ENCODE measurements at places on chromosomes 16 and 17. TPM values are rescaled to one million over a fixed set of nuclear protein-coding genes. Genes with fewer than 3 reads are reported as not detected.

- no peaks in the 10 kb centered on the region for H3K4me1 ChIP-seq
- H3K36me3 ChIP-seq = no peaks in the 10 kb centered on the region
- H3K4me3 ChIP-seq = no peak overlapping the region
- DNase-seq = no peak
These were observed 31.6 kb downstream of the TEKT3 start for GRCh38 chr17:15309793-15310192.

DNA sequence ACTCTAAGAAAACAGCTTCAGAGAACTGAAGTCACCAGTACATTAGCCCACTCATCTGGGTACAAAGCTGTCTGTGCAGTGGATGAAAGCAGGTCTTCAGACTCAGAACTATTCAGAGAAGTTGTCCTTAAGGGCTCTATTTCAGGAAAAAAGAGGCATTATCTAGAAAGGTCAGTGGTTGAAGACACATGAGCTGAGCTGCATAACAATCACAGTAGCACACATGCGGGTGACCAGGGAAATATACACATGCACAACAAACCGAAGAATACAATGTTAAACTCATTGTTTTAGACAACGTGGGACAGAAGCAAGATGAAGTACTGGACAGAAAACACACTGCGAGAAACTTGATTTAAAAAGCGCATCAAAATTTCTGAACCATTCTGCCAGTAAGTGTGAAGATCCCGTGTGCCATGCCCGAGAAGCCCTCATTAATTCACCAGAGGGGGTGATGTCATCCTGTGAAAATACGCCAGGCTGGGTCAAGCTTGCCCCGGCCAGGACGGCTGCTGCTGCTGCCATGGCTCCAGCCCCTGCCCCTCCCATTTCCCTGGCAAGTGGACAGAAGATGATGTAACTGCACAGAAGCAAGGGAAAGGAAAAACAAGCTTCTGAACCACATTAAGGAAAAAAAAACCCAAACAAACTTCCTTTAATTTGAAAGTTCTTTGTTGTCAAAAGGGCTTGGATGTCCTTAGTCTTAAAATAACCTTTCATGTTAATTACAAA, 10.1 kb downstream of the DYNC1LI2 start:
- H3K4me3 ChIP-seq = no peak overlapping the region
- no peaks in the 10 kb centered on the region for H3K27me3 ChIP-seq
- no peak for DNase-seq

KRT222 gene
- total RNA-seq = 0.39 TPM

DNA sequence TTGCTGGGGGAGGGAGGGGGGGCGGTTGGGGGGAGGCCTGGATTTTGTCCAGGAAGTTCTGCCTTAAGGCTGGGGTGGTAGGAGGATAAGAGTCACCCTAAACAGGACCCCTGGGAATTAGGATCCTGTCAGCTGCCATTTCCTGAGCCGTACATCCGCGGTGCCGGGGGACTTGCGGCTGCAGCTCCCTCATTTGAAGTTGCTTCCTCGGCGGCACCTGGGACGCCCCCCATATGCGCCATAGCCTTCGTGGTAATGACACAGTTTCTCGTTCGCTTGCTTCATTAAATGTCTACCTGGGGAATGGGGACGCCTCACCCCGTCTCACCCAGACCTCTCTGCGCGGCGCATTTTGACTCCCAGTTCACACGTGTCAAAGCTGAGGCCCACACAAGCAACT, 55.1 kb upstream of the PABPN1L start:
- H3K4me1 ChIP-seq = peaks cover 14% of the 10 kb centered on the region
- no peak overlapping the region for H3K4me3 ChIP-seq
- no peak for DNase-seq
- no peak overlapping the region for H3K27ac ChIP-seq
- H3K36me3 ChIP-seq = no peaks in the 10 kb centered on the region

- DNase-seq = no peak
- no peaks in the 10 kb centered on the region for H3K36me3 ChIP-seq
- no peaks in the 10 kb centered on the region for H3K27me3 ChIP-seq
- no peaks in the 10 kb centered on the region for H3K4me1 ChIP-seq
These were observed 31.9 kb downstream of the POLR2A start for GRCh38 chr17:7515911-7516610.

DNA sequence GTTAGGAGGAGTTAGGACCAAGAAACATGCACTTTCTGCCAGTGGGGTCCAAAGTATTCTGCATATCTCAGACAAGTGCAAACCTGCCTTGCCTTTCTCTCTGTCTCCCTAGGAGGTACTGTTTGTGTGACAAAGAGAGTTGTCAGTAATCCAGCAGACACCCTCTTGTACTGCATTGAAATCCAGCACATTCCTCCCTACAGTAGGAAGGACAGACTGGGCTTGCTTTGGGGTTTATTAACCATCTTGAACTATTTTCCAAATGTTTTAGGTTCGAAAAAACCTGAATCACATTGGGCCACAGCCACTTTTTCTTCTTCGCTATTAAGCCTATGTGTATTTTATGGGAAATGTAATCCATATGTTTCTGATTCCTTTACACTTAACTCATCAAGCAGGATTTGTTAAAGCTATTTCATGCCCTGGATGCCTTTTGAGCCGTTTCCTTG, 204.2 kb upstream of the KCNJ16 start:
- H3K4me3 ChIP-seq = no peak overlapping the region
- DNase-seq = peak; percentile 62
- H3K36me3 ChIP-seq = no peaks in the 10 kb centered on the region
- no peaks in the 10 kb centered on the region for H3K27me3 ChIP-seq

DNA sequence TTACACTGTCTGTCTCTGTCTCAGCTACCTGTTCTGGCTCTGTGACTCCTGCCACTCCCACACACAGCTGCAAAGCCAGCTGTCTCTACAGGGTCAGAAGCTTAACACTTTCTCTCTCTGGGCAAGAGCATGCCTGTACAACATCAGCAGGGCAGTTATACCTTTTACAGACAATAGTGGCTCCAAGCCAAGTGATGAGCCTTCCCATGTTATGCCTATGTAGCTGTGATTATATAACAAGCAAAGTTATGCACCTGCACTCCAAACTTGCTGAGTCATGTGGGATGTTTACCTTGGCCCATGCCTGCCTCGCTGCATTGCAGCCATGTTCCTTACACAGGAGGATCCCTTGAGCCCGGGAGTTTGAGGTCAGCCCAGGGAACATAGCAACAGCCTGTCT, 31.8 kb upstream of the APPBP2 start:
- no peak overlapping the region for H3K27ac ChIP-seq
- H3K36me3 ChIP-seq = no peaks in the 10 kb centered on the region
- no peaks in the 10 kb centered on the region for H3K4me1 ChIP-seq
- no peak for DNase-seq
- no peaks in the 10 kb centered on the region for H3K27me3 ChIP-seq

CA10 gene
- 0.65 TPM for total RNA-seq

DNA sequence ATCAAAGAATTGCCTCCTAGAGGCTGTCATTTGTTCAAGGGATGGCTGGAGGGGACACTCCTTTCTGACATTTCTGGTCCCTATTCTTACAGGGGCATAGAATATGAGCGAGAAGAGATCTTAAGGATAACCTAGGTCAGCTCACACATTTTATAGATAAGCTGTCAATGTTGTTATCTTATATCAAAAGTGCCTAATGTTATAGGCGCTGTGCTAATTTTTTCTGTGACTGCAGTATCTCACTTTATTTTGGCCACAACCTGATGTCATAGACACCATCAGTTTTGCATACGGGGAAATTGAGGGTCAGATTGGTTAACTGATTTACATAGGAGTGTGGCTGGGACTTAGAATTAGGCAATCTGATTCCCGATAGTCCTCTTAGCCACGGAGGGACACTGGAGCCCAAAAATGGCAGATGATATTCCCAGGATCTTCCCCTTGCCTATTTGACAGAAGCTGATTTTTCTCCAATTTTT, 1.2 kb downstream of the CPD start:
- H3K4me1 ChIP-seq = peaks cover 60% of the 10 kb centered on the region
- peak; percentile 25 for DNase-seq
- no peak overlapping the region for H3K27ac ChIP-seq
- no peaks in the 10 kb centered on the region for H3K36me3 ChIP-seq
- peak overlapping the region; percentile 86 for H3K4me3 ChIP-seq
- H3K27me3 ChIP-seq = peaks cover 29% of the 10 kb centered on the region

DNA sequence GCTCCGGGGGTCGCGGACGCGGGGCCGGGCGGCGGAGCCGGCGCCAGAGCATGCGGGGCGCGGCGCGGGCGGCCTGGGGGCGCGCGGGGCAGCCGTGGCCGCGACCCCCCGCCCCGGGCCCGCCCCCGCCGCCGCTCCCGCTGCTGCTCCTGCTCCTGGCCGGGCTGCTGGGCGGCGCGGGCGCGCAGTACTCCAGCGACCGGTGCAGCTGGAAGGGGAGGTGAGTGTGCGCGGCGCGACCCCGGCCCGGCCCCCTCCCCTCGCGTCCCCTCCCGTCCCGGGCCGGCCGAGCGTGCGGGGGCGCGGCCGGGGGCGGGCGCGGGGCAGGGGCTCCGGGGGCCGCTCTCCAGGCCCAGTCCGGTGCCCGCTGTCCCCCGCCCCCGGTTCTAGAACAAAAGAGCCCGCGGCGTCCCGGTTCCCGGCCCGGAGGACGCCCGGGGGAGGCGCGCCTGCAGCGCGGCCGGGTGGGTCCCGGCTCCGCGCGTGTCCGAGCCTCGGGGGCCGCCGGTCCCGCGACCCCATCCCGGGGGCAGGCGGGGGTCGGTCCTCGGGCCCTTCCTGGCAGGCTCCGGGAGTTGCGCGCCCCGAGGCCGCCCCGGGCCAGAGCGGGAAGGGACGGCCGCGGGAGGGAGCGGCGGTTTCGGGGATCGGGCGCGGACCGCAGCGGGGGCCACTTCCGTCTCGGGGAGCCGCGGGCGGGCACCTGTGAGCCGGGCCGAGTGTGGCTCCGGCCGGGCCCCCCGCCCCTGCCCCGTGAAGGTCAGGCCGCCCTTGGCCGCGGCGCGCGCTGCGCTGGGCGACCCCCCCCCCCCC, 563 bp downstream of the METRNL start:
- no peak overlapping the region for H3K27ac ChIP-seq
- peak; percentile 66 for DNase-seq
- no peaks in the 10 kb centered on the region for H3K36me3 ChIP-seq
- peak overlapping the region; percentile 67 for H3K4me3 ChIP-seq

- H3K4me3 ChIP-seq = peak within 1 kb of the TSS; percentile 92
- peak; percentile 96 for DNase-seq
- peak within 1 kb of the TSS; percentile 85 for H3K27ac ChIP-seq
- H3K36me3 ChIP-seq = no peaks in the 10 kb centered on the region
These were observed at the start of the genes INCA1 and KIF1C for GRCh38 chr17:4997302-4998026. TSS of gene INCA1 (minus strand) at chr17:4997522. CDS start at chr17:4994437, 3,085 bp downstream. TSS of gene KIF1C (plus strand) at chr17:4997950. CDS start at chr17:5000247, 2,297 bp downstream.

DNA sequence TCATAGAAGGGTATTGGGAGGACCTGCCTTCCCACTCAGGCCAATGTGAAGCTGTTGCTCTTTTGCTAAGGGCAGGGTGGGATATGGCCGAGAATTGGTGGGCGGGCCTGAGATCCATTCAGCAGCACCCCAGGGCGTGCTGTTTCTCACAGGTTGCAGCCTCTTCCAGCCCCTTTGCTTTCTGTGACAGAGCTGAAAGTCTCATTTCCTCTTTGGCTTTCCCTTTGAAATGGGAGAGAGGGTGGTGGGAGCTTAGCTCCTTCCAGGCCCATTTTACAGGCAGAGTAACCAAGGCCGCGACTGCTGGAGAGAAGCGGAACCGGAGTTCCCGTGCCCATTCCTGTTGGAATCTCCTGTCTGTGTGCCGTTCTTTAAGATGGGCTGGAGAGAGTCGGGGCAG, 183.0 kb downstream of the RAB11FIP4 start:
- no peaks in the 10 kb centered on the region for H3K27me3 ChIP-seq
- no peaks in the 10 kb centered on the region for H3K4me1 ChIP-seq

- H3K27ac ChIP-seq = no peak overlapping the region
- H3K36me3 ChIP-seq = no peaks in the 10 kb centered on the region
- no peak overlapping the region for H3K4me3 ChIP-seq
- no peaks in the 10 kb centered on the region for H3K27me3 ChIP-seq
- H3K4me1 ChIP-seq = peaks cover 9% of the 10 kb centered on the region
These were observed 7.7 kb upstream of the NPIPB2 start for GRCh38 chr16:11949527-11949926.

DNA sequence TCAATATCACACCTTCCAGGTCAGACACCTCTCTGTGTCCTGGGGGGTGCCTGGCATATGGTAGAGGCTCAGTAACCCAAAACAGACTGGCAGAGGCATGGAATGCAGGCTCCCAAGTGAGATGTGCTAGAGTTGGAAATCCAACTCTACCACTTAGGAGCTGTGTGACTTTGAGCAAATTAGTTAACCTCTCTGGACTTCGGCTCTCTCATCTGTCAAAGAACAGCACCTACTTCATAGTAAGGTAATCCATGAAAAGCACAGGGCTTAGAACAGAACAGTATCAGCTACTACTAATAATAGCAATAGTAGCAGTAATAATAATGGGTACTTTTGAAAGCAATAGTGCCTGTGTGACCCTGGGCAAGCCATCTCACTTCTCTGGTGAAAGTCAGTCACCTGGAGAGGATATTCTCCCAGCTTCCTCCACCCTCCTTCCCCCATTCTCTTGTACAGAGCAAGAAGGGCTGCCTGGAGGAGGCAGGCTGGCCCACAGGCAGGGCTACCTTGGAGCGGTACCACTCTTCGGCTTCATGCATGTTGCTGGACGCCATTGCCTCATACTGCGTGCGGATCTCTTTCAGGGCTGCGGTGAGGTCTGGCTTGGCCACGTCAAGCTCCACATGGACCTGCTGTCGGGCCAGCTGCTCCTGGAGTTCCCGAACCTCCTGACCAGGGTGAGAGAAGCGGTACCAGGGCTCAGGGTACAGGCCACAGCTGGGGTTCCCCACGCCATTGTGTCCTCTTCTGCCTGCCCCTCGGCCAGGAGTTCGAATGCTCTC, 2.3 kb downstream of the GFAP start:
- H3K27me3 ChIP-seq = peaks cover 45% of the 10 kb centered on the region
- no peaks in the 10 kb centered on the region for H3K36me3 ChIP-seq

DNA sequence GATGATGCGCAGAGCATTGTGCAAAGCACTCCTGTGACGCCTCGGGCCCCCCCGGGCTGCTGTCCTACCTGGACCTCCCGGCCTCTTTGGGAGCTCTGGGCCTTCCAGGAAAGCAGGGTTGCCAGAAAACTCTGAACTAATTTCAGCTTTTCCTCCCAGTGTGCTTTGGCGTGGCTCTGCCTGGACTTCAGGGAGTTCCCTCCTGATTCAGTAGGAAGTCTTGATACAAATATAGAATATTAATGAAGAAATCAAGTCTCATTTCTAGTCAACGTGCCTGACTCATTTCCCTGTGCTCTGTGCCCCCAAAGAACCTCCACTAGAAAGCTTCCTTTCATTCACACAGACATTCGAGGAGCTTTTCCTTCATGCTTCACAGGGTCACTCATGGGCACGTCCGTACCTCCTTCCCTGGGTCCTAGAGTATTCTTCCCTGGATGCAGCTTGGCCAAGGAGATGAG, 84.0 kb upstream of the NOL11 start:
- H3K36me3 ChIP-seq = no peaks in the 10 kb centered on the region
- no peak overlapping the region for H3K4me3 ChIP-seq
- DNase-seq = no peak
